Activated CD4-positive, alpha-beta T cell treated with anti-CD3 and anti-CD28 coated beads for 36 hours (primary cell): ENCODE measurements at places on chromosomes 1 and 21. TPM values are rescaled to one million over a fixed set of nuclear protein-coding genes. Genes with fewer than 3 reads are reported as not detected.

SLC22A15 gene
- 0.25 TPM for total RNA-seq

DNA sequence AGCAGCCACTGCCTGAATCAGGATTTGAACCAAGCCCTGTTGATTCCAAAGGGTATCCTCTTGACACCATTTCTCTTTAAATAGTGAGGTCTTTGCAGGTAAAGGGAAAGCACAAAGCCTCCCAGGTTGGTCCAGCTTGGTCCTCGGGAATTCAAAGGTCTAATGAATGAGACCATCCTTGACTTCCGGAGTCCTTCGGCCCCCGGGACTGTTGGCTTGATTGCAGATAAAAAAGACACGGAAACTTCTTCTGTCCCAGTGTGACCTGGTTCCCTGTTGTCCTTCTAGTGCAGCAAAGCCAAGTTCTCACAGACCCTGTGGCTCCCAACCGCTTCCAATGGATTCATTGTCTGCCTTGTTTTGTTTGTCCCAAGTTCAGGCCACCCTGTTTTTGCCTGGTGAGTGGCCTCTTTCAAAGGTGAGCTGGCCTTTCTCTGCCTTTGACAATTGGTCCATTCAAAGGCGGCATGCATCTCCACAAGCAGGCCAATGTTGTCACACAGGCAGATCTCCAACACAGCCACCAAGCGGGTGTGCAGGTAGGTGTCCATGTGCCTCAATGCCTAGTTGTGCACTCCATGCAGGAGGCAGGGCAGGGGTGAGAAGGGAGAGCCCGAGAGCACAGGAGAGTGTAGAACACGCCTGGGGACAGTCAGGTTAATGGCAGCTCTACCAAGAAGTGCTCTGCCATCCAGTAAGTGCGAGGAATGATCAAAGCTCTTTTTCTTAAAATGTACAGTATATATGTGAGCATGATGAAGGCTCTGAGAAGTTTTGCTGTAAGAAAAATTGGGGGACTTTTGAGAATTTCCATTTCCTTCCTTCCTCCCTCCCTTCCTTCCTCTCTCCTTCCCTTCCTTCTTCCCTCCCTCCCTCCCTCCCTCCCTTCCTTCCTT lies 82.1 kb upstream of the ZBTB40 start:
- H3K4me1 ChIP-seq, result no peaks in the 10 kb centered on the region
- H3K27ac ChIP-seq, result no peak overlapping the region
- H3K4me3 ChIP-seq, result no peak overlapping the region
- peaks cover 20% of the 10 kb centered on the region for H3K27me3 ChIP-seq

- no peaks in the 10 kb centered on the region for H3K36me3 ChIP-seq
- no peaks in the 10 kb centered on the region for H3K4me1 ChIP-seq
- DNase-seq, result no peak
These were observed 233.5 kb downstream of the OMA1 start for GRCh38 chr1:58312971-58313563.

DNA sequence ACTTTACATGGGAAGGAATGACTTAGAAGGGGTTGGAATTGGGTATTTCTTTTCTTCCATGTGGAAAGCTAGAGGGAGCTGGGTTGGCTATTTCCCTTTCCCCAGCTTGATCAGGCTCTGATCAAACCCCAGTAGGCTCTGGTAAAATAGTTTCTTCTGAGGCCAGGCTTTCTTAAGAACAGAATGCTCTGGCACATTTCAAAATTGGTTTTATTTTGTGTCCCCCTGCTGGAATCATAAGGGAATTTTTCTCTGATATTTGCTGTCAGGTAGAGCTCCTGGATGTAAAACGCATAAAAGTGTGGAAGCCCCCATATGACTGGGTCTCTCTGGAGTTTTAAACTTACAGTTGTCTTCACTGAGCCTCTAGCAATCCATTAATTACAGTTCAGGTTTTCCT lies 17.1 kb upstream of the APOBEC4 start:
- H3K4me1 ChIP-seq, result no peaks in the 10 kb centered on the region
- no peak overlapping the region for H3K4me3 ChIP-seq
- no peaks in the 10 kb centered on the region for H3K27me3 ChIP-seq
- no peak for DNase-seq
